Stimulated activated CD8-positive, alpha-beta memory T cell treated with anti-CD3 and anti-CD28 coated beads, Interleukin-7, amount 100 ng/mL, for 24 hours (primary cell): ENCODE measurements at places on chromosomes 13 and 19.

- no peak for DNase-seq
Observed at GRCh38 chr19:29843180-29844051, 31.6 kb downstream of the CCNE1 start.

DNA sequence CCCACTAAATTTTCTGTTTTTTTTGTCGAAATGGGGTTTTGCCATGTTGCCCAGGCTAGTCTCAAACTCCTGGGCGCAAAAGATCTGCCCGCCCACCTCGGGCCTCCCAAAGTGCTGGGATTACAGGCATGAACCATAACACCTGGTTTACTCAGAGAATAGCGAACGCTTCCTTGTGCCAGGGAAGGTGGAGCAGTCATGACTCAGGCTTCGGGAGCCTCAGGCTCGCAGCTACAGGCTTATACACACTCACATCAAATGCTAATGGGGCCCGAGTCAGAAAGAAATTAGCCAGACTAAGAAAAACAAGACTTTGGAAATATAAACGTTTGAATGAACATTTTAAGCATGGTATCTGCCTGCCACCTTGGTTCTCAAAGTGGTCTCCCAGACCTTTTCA is 11.0 kb upstream of the TPT1 start:
- DNase-seq: no peak

DNA sequence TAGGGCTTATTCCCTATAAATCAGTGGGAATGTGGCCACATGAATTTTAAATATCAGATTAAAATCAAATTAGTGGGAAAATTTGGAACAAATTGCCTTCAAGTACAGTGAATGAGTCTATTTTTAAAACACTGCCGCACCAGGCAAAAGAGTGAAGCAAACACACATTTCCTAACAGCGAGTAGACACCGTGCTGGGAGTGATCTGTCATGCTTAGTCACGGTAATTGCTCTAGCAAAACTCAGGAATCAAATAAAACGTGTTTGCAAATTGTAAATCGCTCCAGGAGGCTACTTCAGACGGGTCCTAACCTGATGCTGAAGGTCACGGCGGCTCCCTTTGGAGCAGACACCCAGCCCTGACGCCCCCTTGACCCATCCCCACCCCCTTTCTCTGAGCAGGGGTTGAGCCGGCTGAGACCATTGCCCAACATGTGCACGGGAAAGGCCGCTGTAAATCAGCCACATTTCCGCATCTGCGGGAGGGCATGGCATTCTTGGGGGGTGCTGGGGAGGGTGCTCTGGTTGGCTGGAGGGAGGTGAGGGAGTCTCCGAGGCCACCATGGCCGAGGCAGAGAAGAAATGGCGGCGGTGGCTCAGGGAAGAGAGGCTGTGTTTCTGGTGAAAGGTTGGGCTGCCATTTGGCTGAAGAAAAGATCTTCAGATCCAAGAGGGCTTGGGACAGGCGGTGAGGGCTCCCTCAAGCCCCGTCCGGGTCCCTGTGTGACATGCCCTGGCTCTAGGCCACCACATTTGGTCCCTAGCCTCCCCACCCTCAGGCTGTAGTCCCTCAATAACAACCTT is 8.9 kb downstream of the CEBPA start:
- no peak for DNase-seq

DNA sequence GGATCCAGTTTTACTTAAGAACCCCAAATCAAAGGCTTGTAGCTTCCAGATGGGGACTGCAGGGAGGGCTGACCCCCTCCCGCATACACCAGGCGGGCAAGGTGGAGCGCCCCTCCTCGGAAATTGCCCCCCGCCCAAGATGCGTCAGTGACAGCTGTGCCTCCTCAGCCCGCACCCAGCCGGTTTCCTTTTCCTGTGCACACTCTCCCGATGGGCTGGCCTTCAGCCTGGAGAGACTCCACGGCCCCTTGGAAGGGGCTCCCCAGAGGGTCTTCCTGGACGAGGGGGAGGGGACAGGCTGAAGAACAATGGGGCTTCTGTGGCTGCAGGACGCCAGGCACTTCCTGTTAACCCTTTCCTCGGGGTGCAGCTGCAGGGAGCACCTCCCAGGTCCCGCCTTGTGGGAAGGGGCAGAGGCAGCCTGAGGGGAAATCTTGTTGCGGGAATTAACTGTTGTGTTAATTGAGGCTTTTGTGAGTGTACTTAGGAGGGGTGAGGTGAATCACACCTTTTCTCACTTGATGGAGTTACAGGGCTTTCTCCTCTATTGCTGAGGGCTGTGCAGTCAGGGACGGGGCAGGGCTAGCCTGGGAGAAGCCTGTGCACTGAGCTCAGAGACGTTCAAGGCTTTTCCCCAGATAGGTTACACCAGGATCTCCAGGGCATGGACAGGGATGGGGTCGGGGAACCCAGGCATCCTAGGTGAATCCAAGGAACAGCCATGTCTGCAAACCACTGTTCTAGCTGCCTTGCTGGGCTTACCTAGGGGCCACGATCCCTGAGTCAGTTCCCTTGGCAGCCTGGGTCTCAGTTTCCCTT is 14.3 kb downstream of the IER2 start:
- DNase-seq: no peak

DNA sequence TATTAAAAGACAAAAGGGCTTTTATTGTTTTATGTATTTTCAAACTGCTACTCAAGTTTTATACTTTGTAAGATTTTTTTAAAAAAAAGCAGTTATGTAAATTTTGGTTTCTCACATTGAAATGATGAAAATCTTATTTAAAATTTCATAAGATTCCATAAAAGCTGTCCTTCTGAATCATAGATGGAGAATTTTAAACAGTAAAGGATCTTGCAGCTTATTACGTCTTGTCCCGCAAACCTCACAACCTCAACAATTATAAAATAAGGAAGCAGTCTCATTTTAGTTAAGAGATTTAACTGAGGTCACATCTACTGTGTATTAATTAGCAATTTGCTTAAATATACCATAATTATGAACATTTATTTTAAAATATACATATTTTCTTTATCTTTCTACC is 581.0 kb upstream of the SPRY2 start:
- DNase-seq: no peak

- DNase-seq: no peak
Observed at GRCh38 chr13:104632736-104633135, 1566.5 kb upstream of the SLC10A2 start.
